ENCODE measurements at places on chromosomes 6 and 20.

- no peak for DNase-seq
These were observed 55.8 kb downstream of the VAPB start for GRCh38 chr20:58444746-58445255.

- DNase-seq, result no peak
These were observed 125.0 kb upstream of the MLIP start for GRCh38 chr6:53986165-53986720.

DNA sequence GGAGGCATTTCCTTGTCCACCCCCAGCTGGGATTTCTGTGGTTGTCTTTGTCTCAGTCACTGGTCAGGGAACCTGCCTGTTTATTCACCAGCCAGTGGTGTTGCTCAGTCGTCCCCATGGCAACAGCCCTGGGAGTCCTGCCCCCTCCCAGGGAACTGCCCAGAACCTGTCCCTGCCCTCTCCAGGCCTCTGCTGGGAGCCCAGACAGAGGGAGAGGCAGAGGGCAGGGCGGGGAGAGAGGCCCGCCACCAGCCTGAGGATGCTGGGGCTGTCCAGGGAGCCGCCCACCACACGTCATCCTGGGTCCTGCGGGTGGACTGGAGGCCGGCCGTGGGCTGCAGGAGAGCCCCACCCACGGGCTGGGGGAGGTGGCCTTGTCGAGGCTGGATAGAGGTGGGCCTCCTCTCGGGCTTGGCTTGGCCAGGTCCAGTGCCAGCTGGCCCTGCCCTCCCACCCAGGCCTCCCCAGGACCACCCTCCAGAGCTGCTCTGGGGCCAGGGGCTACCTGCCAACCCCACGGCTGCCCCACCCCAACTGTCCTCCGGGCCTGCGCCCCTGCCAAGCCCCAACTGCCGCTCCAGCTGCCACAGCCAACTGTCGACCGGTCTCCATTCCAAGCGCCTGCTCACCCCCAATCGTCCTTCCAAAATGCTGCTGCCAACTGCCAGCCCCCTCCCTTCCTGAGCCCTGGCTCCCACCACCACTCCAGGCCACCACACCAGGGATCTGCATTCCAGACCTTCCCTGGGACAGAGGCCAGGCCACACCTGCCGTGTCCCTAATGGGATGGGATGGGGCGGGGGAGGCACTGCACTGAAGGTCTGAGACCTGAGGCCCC is 4.2 kb upstream of the ZBTB46 start:
- DNase-seq, result no peak

GRCh38 chr6:95866732-95867131 is 149.0 kb upstream of the FUT9 start:
- DNase-seq, result no peak

GRCh38 chr6:50840112-50840810 is 21.6 kb downstream of the TFAP2B start:
- no peak for DNase-seq

- DNase-seq, result no peak
These were observed 269.7 kb downstream of the THBS2 start for GRCh38 chr6:168983925-168984324.

GRCh38 chr20:40467703-40468411 is 221.2 kb downstream of the MAFB start:
- DNase-seq, result no peak

- no peak for DNase-seq
These were observed 1.4 kb downstream of the GINS1 start for GRCh38 chr20:25408890-25409289.

DNA sequence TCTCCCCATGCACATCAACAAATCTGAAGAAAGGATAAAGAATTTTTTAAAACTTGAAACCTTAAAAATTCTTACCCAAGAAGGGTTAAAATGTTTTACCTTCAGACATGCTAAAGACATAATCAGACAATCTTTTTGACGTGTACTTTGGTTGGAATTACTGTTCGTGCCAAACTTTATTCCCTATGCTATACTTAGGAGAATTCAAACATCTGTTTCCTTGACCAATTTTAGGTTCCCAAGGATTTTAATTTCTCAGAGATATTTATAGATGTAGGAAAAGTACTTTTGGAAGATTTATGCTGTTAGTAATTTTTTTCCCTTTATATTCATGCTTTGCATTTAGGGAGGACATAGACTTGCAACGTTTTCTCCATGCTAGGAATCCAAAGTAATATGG is 108.4 kb downstream of the AFG1L start:
- DNase-seq, result no peak
